Posterior cingulate gyrus (tissue), 11 donors: ENCODE measurements at places on chromosomes 3 and 15.

- DNase-seq, result no peak
Measured at GRCh38 chr3:23738944-23739343, 66.8 kb upstream of the UBE2E1 start.

DNA sequence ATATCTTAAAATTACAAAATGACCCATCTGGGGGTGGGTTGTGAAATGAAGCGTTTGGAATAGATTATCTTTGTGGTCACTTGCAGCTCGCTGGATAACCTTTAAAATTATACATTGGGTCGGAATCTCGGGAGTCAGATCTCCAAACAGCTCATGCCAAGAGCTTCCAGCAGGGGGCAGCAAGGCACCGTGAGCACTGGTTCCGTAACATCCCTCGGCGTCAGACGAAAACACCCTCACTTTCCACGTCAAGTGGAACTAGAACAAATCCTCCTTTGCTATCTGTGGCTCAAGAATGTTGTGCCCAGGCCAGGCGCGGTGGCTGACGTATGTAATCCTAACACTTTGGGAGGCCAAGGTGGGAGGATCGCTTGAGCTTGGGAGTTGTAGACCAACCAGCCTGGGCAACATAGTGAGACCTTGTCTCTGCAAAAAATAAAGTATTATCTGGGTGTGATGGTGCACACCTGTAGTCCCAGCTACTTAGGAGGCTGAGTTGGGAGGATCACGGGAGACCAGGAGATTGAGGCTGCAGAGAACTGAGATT lies 31.1 kb downstream of the UMPS start:
- peak; percentile 87 for DNase-seq

DNA sequence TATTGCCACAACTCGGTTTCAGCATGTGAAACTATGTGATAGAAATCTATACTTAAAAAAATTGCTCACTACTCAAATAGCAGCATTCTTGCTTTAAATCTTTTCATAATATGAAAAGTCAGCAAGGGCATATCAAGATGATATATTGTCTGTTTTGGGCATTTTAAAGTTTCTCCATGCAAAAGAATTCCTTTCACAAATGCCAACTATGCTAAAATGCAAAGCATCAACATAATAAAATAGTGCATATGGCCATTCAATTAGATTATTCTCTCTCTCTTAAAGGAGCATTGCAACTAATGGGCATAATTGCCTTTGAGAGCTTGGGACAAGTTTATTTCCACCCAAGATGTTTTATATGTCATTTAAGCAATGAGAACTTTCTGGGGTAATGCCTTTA lies 475.1 kb downstream of the ZPLD1 start:
- DNase-seq, result no peak

- DNase-seq, result no peak
Measured at GRCh38 chr3:139466360-139466759, 10.0 kb downstream of the RBP2 start.

DNA sequence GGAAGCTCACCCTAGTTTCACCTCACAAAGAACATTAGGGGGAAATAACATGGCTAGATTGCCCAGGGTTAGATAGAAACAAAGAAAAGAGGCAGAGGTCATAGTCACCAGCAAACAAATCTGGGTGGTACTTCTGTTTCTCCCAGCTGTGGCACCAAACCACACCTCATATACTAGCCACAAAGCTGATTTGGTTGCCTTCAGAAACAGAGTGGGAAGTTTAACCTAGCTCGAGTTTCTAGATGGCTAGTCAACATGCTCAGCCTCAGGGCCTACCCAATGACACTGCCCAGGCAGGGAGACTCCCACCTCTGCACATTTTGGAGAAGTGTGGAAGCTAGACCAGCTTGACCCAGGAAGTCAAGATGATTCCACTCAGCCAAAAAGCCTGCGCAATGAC lies 174.2 kb downstream of the GABRB3 start:
- DNase-seq, result no peak

DNA sequence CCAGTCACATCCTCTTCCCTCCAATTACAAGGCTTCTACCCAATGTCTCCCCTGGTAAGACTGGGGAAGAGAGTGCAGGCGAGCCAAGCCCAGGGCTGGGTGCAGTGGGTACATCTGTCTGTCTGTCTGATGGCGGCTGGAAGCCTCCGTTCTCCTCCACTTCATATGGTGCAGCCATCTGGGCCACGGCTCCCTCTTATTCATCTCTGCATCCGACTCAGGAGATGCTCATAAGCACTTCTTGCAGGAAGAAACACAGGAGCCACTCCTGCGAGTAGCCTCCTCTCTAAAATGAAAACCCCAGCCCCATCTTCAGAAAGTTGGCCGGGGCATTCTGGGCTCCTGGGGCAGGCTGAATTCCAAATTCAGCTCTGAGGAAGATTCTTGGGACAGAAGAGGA lies 67.5 kb upstream of the SLC6A6 start:
- peak; percentile 63 for DNase-seq

GRCh38 chr3:174430986-174431385 lies 428.1 kb upstream of the NAALADL2 start:
- DNase-seq, result no peak

DNA sequence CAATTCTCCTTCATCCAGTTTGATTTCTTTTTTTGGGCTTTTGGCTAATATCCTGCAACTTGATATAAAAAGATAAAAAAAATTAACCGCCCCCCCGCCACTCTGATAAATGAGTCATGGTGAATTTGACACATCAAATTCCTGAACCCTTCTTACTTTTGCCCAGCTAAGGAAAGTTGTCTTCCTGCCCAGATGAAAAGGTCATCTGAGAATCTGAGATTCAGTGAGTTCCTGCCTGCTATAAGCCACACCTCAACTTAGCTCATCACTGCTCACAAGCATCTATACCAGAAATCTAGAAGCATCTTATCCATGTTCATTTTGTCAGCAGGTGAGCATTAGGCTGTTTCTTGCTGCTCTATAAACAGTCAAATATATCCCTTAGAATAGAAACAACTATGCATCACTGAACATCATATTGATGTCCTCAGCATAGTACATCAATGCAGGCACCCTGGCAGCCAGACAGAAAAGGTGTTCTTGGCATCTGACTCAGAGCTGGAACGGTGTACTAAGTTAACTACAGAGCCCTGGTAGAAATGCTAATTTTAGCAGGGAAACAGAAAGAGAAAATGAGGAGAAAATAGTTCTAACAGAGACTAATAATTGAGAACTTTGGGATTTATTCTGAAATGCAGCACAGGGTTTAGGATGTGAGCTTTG lies 77.1 kb downstream of the SEMA6D start:
- DNase-seq, result no peak

GRCh38 chr3:16839271-16840100 lies 45.3 kb upstream of the PLCL2 start:
- no peak for DNase-seq

GRCh38 chr3:25785826-25786225 lies 2.6 kb upstream of the NGLY1 start:
- DNase-seq, result no peak

DNA sequence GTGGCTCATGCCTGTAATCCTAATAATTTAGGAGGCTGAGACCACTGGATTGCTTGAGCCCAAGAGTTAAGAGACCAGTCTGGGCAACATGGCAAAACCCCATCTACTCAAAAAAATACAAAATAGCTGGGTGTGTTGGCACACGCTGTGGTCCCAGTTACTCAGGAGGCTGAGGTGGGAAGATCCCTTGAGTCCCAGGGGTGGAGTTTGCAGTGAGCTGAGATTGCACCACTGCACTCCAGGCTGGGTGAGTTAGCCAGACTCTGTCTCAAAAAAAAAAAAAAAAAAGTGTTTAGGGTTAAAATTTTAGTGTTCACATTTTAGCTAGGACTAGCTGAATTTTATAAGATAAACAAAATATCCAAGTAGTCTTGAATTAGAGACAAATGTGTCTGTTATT lies 1340.1 kb upstream of the EPHA6 start:
- DNase-seq, result no peak

GRCh38 chr15:87818756-87819155 lies 437.8 kb downstream of the NTRK3 start:
- DNase-seq, result no peak

DNA sequence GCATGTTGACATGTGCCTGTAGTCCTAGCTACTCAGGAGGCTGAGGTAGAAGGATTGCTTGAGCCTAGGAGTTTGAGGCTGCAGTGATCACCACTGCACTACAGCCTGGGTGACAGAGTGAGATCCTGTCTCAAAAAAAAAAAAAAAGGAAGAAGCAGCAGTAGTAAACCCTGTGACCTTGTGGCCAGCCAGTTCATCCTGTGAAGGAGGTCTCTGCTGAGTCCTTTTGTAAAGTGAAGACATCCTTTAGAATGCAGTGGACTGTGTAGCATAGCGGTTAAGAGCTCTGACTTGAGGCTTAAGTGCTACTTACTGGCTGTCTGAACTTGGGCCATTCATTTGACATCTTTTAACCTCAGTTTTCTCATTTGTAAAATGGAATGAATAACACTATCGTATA lies 8.3 kb downstream of the EXOSC7 start:
- DNase-seq, result no peak

GRCh38 chr3:54830658-54831057 lies 97.2 kb downstream of the LRTM1 start:
- DNase-seq, result no peak

DNA sequence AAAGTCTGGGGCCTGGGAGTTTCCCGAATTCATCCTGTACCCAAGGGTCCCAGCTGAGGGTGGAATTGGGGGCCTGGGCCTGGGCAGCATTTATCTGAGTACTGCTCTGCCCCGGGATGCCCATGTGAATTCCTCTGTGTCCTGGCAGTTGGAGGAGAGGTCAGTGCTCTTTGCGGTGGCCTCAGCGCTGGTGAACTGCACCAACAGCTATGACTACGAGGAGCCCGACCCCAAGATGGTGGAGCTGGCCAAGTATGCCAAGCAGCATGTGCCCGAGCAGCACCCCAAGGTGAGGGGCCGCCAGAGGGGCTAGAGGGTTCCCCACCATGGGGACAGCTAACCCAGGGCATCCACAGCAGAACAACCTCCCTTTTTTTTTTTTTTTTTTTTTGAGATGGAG lies 6.2 kb upstream of the RCCD1 start:
- DNase-seq, result no peak

DNA sequence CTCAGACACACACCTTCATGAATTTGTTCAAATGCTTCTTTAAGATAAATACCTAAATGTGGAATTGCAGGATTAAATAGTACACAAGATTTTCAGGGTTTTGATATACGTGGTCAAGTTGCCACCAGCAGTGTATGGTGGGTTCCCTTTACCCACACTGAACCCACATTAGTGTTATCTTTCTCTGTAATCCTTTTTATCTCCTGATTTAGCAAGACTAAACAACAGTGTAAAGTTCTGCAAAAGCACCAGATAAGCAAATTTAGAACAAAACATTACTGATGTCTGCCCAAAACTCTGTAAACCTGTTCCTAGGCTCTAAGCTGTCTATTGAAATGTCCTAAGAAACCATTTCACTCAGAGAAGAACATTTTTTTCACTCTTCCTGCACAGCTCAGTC lies 352.9 kb downstream of the FHIT start:
- DNase-seq, result no peak

GRCh38 chr15:32904448-32904847 lies 186.6 kb downstream of the GREM1 start:
- no peak for DNase-seq

GRCh38 chr3:170699158-170700053 lies 113.5 kb upstream of the SLC7A14 start:
- no peak for DNase-seq

DNA sequence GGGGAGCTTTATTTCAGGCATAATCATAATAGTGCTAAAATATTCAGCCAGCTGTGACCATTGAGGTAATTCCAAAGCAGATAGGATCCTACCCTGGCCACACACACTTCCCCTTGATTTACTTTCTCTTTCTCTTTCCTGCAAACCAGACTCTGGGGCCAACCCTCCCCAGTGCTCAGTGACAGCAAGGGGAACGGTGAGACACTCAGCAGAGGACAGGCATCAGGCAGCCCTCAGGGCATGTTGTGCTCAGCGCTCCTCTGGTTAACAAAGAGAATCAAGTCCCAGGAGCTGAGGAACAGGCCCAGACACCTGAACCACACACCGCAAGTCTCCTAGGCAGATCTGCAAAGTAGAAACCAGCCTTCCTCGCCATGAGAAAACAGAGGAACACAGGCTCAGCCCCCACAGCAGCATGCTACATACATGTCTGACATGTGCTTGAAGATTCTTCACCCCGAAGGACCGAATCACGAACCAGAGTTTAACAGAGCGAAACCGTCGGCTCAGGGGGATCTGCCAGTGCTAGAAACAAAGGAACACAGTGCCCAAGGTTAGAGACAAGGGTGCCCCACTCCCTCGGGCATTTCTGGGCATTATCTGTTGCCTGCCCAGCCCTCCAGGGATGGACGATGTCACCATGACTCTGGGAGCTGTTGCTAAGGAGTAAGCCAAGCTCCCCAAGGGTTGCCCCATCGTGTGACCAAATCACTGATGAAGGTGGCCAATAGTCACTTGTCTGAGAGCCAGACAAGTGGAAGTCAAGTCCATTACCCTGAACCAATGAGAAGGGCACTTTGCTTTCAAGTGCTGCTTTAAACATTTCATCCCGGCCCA lies 17.5 kb downstream of the HDC start:
- no peak for DNase-seq

DNA sequence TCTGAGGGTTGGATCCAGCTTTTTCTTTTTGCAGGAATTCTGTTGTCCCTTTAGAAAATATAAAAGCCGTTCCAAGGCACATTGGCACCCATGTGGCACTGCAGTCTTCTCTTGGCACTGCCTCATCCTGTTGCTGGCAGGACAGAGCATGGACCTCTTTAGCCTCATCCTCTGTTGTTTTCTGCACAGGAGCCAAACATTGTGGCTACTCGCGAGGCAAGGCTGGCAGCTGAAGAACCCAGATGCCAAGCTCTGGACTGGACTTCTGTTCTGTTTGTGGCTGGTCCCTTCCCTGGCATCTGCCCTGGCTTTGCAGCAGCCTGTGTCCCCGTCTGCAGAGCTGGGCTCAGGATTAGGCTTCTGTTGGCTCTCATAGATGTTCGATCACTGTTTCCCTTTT lies 224.7 kb upstream of the TBC1D5 start:
- DNase-seq, result peak; percentile 83

DNA sequence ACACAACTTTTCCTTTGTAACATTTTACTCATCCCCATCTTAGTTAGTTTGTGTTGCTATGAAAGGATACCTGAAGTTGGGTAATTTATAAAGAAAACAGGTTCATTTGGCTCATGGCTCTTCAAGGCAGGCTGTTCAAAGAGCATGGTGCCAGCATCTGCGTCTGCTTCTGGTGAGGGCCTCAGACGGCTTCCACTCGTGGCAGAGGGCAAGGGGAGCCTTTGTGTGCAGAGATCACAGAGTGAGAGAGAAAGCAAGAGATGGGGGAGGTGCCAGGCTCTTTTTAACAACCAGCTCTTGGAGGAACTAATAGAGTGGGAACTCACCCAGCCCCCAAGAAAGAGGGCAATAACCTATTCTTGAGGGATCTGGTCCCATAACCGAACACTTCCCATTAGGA lies 23.1 kb downstream of the PLA2G4F start:
- DNase-seq, result no peak
